ENCODE measurements at places on chromosomes 6 and 20. TPM values are rescaled to one million over a fixed set of nuclear protein-coding genes. Genes with fewer than 3 reads are reported as not detected.
A peak's percentile ranks its signal among the peaks of the same experiment; 100 is the strongest.

GRCh38 chr6:159884720-159885119, 6.1 kb upstream of the MAS1 start:
- DNase-seq, result no peak
- no peak overlapping the region for H3K4me3 ChIP-seq
- no peaks in the 10 kb centered on the region for H3K4me1 ChIP-seq
- no peaks in the 10 kb centered on the region for H3K36me3 ChIP-seq
- H3K27ac ChIP-seq, result no peak overlapping the region

- H3K27ac ChIP-seq, result no peak overlapping the region
- no peak for DNase-seq
- H3K36me3 ChIP-seq, result peaks cover 15% of the 10 kb centered on the region
- H3K4me1 ChIP-seq, result peaks cover 74% of the 10 kb centered on the region
Measured at GRCh38 chr6:142867988-142868812, 76.8 kb downstream of the HIVEP2 start.

DNA sequence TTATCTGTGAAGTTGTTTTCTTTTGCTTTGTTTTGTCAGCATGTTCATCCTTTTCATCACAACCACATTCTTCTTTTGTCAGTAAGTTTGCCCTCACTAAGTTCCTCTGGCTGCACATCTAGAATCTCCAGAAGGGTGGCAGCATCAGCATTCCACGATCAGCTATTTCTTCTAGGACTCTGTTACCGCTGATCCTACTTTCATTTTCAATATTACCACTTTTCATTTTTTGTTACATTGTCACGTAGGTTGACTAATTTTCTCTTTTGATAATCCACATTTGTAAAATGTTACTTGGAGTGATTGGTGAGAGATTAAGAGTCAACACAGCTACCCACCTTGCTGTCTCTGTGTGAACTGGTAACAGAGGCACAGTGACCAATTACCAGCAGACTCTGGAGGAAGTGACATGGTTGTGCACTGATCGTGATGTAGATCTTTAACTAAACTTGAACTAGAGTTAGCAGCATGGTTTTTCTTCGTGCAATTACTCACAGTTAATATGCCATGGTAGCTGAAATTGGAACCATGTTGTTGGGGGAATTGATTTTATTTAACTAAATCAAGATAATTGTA, 307.9 kb upstream of the SLC35B3 start:
- H3K4me1 ChIP-seq, result peaks cover 7% of the 10 kb centered on the region
- H3K27me3 ChIP-seq, result no peaks in the 10 kb centered on the region
- H3K36me3 ChIP-seq, result no peaks in the 10 kb centered on the region

DNA sequence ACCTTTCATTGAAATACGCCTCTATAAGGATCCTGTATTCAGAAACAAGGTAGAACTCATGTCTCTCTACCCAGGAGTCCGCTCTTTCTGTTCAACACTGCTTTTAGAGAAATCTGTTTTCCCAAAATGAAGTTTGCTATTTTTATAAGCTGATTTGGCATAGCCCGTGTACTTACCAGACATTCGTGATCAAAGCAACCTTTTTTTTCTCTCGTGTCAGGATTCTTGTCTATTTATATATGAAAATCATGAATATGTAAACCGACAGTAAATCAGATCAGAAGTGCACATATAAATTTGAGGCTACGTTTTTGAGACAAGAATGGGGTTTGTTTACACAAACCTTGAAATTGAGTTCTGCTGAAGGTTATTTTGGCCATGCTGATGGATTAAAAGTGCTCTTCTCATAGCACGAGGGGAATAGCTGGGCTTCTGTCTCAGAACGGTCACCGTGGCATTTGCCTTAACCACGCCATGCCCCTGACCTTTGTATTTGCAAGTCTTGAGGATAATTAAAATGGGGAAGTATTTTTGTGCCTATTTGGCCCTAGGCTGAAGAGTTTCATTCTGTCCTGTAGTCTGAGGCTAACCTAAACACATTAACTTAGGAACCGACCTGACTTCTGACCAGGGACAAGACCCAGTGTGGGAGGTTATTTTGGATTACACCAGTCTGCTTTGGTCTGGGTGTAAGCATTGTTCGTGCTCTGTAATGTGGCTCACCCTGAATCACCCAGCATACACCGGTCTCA, 118.6 kb downstream of the MAP3K4 start:
- peaks cover 55% of the 10 kb centered on the region for H3K36me3 ChIP-seq
- H3K27me3 ChIP-seq, result no peaks in the 10 kb centered on the region
- no peak overlapping the region for H3K4me3 ChIP-seq
- H3K4me1 ChIP-seq, result peaks cover 27% of the 10 kb centered on the region
- no peak overlapping the region for H3K27ac ChIP-seq
- DNase-seq, result no peak

GRCh38 chr6:5553767-5554166, 292.5 kb downstream of the FARS2 start:
- no peaks in the 10 kb centered on the region for H3K27me3 ChIP-seq
- DNase-seq, result no peak
- H3K4me3 ChIP-seq, result no peak overlapping the region
- H3K4me1 ChIP-seq, result no peaks in the 10 kb centered on the region
- H3K36me3 ChIP-seq, result peaks cover 9% of the 10 kb centered on the region

DNA sequence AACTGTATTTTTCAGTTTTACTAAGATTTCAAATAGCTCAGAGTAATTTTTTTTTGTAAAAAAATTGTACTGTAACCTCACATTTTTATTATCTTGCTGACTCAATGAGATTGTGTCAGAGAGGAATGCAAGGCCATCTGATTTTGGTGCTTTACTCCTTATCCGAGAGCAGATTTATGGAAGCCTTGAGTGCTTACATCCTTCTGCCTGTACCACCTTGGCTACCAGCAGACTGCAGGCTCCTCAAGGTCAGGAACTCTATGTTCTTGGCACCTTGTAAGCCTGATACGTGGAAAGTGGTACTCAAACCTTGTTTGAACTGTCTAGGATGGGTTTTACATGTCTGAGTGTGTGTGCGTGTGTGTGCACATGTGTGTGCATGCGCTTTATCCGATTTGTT, 80.1 kb upstream of the MLIP start:
- H3K27me3 ChIP-seq, result no peaks in the 10 kb centered on the region
- DNase-seq, result no peak
- no peaks in the 10 kb centered on the region for H3K36me3 ChIP-seq
- H3K27ac ChIP-seq, result no peak overlapping the region

DNA sequence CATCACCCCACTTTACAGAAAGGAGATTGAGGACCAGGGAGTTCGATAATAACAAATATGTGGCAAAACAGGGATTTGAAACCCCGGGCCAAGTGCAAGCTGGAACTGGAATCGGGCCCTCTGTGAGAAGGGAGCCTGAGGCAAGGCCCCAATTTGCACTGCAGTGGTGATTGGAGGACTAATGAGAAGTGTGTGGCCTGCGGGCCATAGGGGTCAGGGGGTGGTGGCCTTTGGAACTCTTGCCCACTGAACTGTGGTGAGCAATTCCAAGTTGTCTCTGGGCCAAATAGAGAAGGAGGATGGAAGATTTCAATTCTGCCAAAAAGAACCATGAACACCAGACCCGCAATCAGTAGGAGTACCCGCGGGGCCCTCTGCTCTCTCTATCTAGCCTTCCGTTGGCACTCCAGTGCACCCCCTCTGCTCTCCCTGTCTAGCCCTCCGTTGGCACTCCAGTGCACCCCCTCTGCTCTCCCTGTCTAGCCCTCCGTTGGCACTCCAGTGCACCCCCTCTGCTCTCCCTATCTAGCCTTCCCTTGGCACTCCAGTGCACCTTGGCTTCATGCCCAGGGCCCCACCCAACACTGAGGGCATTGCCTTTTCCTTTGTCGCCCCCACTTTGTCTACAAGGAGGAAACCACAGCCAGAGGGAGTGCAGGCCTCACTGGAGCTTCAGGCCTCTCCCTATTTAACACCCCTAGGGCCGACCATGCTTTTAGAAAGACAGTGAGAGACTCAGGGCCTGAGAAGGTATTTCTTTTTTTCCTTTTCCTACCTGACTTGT, 6.0 kb upstream of the PTPRA start:
- H3K27ac ChIP-seq, result peak overlapping the region; percentile 58
- H3K27me3 ChIP-seq, result no peaks in the 10 kb centered on the region
- H3K4me3 ChIP-seq, result no peak overlapping the region
- DNase-seq, result no peak
- peaks cover 36% of the 10 kb centered on the region for H3K4me1 ChIP-seq

DNA sequence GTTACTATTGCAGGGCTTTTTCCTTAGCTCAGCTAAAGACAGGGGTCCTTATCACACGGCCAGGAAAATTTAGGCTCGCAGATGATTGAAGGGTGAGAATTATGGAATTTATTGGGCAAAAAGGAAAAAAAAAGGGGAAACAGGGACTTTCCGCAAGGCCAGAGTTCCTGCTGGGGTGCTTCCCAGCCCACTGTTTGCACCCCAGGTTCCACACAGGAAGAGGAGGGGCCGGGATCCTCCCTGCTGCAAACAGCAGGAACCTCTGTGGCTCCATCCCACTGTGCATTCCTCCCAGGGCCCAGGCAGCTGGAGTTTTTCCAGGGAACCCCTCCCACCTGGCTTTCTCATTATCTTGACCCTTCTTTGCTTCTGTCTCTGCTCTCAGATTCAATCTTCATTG, 35.9 kb upstream of the IL20RA start:
- peaks cover 6% of the 10 kb centered on the region for H3K4me1 ChIP-seq
- no peak overlapping the region for H3K27ac ChIP-seq
- no peak for DNase-seq
- H3K27me3 ChIP-seq, result peaks cover 2% of the 10 kb centered on the region

DNA sequence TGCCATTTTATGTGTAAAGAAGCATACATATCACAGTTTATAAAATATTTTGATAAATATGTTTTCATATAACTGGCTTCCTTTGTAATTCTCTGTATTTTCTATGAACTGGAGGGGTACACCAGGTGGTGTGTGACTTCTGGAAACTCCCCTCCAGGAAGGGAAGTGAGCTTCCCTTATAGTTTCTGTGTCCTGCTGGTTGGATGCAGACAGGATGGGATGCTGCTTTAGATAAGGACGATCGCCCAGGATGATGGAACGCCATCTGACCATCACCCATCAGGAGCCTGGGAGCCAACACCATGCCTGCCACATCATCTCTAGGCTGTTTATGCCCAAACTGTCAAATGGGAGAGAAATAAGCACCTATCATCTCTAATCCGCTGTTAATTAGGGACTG, 66.1 kb downstream of the SULF2 start:
- H3K36me3 ChIP-seq, result no peaks in the 10 kb centered on the region
- no peak for DNase-seq
- peaks cover under 1% of the 10 kb centered on the region for H3K4me1 ChIP-seq
- H3K4me3 ChIP-seq, result no peak overlapping the region

DNA sequence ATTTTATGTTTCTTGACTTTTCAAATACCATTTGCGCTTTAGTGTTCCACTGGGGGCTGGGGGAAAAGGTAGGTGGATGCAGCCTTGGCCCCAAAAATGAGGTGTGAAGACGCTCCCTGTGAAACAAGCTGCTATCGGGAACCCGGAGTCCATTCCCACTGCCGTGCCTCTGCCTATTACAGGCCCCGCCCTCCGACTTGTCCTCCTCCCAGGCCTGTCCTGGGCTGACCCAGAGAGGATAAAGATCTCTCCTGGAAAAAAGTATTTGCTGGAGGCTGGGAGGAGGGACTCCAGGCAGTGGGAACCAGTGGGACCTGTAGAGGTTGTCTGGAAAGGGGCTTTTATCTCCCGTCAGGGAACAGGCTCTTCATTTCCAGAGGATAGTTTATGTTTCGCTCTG, 215.0 kb downstream of the SLC24A3 start:
- H3K4me3 ChIP-seq, result no peak overlapping the region
- H3K36me3 ChIP-seq, result no peaks in the 10 kb centered on the region
- DNase-seq, result no peak

DNA sequence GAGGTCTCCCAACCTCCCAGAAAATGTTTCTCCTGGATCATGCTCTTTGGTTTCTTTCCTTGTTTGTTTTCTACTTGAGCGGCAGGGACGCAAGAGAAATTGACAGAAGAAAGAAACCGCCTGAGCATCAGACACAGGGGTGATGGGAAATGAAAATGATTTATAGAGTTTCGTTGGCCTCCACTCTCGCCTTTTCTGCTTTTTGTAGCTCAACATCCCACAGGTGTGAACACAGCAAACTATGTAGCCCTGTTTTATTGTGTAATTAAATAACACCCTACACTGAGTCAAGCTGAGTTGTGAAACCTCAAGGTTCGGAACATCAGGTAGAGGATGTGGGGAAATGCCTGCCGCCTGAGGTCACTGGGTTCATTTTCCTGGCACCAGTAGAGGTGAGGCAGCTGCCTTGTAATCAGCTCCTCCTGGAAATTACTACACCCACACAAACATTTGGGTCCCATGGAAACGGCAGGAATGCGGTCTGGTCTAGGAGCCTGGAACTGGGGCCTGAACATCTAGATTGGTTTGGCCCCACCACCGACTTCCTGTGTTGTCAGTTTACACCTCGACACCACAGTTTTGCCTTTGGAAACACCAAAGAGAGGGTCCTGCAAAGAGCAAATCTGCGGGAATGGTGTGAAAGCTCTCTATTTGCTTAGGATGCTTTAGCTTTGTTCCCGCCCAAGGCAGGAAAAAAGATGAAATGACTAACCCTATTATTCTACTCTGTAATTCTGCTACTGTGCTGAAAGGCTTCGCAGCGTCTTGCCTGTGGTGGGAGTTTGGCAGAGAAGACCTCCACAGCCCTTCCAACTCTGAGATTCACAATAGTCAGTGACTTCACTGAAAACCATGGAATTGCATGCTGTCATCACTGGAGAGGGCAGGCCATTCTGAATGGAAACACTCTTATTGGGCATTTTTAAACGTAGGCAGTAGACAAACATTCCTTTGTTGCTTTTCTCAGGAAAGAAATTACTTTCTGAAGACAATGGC, 53.0 kb downstream of the ADAT2 start:
- H3K4me3 ChIP-seq, result no peak overlapping the region
- H3K27me3 ChIP-seq, result peaks cover 4% of the 10 kb centered on the region
- no peak for DNase-seq
- peaks cover 25% of the 10 kb centered on the region for H3K4me1 ChIP-seq
- H3K27ac ChIP-seq, result no peak overlapping the region

Gene CGA
- not detected for total RNA-seq

Gene SMAP1
- total RNA-seq, result 26.3 TPM

Gene EFHC1
- total RNA-seq, result 1.3 TPM

Gene TINAG
- not detected for total RNA-seq

Gene UNC5CL
- 0.93 TPM for total RNA-seq
